Stimulated activated CD4-positive, alpha-beta T cell treated with anti-CD3 and anti-CD28 coated beads, Interleukin-4, amount 100 ng/mL, for 4 hours (primary cell): ENCODE measurements at places on chromosomes 12 and 14.

DNA sequence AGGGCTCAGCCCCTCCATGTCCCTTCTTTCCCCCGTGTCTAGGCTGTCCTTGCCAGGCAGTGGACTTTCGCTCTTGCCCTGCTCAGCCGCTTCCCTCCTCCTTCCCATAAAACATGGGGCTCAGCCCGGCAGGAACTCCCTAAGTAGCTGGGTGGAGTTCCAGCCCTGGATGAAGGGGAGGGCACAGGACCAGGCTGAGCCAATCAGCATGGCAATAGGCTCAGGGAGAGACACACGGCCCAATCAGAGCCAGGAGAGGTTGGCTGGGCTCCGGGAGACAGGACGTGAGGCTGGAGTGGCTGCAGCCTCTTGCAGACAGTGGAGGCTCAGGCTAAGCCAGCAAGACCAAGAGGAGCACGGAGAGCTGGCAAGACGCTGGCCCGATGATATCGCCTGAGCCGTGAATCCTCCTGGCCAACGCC lies 54.3 kb downstream of the GALNT9 start:
- no peak for DNase-seq

- no peak for DNase-seq
Observed at GRCh38 chr12:68573406-68573805, 37.3 kb upstream of the RAP1B start.

- no peak for DNase-seq
Observed at GRCh38 chr12:82788594-82788993, 101.9 kb downstream of the TMTC2 start.

DNA sequence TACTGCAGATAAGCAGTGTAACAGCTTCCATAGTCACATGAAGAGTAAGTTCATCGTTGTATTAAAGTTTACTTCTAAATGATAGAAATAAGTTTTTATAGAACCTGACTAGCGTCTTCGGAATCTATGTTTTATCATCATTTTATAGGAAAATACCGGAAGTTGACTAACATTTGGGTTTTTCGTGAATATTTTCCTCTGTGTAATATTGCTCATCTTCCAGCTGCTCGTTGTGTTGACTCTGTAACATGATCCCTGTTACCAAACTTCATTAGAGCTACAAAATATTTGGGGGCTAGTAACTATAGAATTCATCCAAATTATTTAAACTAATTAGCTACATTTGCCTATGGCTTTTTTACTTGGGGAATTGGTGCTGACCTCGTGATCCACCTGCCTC lies 37.2 kb downstream of the DDX51 start:
- DNase-seq: no peak

DNA sequence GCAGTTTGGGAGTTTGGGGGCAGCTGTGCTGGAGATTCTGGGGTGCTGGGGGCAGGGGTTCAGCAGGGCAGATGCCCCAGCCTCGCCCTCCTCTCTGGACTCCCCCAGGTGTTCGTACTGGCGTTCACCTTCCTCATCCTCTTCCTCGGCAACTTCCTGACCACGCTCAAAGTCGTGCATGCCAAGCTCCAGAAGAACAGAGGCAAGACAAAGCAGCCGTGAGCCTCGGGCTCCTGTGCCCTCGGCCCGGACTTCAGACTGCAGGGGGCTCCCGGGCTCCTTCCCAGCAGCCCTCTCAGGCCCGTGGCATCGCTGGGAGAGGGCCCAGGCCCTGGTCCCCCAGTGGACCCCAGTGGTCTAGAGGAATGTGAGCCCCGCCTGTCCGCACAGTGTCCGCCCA lies 18.0 kb downstream of the RHOF start:
- no peak for DNase-seq

DNA sequence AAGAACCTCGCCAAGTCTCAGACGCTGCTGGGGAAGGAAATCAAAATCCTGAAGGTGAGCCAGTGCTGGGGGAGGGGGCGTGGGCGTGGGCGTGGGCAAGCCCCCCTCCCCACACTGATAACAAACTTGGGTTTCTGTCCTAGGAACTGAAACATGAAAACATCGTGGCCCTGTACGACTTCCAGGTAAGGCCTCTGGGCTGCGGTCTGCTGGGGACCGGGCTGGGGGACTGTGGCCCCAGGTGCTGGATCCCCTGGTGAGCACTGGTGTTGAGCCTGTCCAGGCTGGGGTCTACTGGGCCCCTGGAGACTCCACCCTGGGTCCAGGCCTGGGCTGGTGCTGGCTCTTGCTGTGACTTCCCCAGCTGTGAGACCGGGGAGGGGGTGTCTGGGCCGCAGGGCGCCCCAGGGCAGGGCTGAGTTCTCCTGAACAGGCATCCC lies 1.2 kb downstream of the ULK1 start:
- DNase-seq: peak; percentile 28

- no peak for DNase-seq
Observed at GRCh38 chr12:131402781-131403396, 308.0 kb upstream of the SFSWAP start.

- no peak for DNase-seq
Observed at GRCh38 chr12:116141110-116141832, 136.2 kb downstream of the MED13L start.

DNA sequence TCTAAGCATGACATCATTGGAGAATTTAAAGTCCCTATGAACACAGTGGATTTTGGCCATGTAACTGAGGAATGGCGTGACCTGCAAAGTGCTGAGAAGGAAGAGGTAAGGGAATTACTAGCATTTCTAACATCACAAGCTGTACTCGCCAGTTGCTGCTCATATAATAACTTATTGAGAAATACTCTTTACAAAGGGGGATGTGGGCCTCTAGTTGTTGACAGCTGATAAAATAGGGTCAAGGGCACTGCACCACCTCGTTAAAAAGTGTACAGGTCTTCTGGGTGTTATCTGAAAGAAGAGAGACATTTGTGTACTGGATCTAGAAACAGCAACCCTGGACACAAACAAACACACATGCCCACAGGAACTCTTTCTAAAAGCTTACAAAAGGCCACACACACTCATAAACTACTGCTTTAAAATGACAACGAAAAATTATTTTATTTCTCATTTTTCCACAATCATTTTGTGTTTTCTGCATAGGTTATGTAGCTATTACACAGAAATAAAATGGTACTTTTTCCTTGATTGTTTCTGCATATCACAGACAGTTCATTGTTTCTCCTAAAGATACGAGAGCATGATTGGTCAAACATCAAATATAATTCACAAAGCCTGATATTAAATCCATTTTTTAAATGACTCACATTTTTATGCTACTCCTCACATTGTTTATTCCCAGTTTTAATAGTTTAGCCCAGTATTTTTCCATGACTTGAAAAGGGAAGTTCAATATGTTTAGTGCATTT lies 391.1 kb downstream of the PAWR start:
- no peak for DNase-seq

GRCh38 chr14:21399311-21399870 lies 15.6 kb upstream of the SUPT16H start:
- no peak for DNase-seq

- DNase-seq: no peak
Observed at GRCh38 chr12:38629064-38629463, 276.3 kb downstream of the CPNE8 start.

- no peak for DNase-seq
Observed at GRCh38 chr14:90049390-90049789, 12.4 kb upstream of the KCNK13 start.

DNA sequence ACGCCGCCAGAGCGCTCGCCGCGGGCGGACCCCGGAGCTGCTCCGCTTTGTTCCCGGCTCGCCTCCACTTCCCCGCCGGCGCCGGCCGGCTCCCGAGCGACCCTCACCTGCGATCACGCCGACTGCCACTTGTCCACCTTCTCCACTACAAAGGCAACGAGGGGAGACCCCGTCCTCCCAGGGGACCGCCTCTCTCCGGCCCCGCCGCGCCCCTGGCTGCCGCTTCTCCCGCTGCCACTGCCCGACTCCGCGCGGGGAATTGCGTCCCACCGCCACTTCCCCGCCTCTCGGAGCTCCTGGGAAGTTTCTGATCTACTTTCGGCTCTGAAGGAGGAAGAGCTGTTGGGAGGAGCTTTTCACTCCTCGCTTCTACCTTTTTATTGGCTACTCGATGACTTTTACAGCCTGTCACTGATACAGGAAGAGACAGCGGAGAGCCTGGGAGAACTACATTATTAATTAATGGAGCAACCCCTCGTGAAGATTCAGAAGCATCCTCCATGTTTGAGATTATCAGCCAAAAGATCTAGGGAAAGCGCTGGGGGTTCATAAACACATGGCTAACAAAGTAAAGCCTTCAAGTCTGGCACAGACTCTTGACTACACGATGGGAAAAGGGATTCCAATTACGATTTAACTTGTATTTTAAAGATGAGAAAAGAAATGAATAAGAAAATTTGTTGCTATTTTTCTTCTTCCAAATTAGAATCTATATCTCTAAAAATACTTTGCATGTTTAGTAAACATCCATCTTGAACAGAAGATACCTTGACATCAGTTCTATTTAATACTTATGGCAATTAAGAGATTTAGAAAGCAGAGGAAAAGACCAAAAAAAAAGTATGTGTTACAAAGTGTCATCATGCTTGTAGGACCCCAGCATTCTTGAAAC lies at the start of gene BAZ1A:
TSS of gene BAZ1A (minus strand) at position 330 of the 892 bp plus-strand sequence. CDS start 756 bp downstream, outside the sequence.
- peak; percentile 42 for DNase-seq

- no peak for DNase-seq
Observed at GRCh38 chr12:98894412-98895085, 249.5 kb downstream of the APAF1 start.

- no peak for DNase-seq
Observed at GRCh38 chr12:89392391-89392790, 40.1 kb upstream of the DUSP6 start.

DNA sequence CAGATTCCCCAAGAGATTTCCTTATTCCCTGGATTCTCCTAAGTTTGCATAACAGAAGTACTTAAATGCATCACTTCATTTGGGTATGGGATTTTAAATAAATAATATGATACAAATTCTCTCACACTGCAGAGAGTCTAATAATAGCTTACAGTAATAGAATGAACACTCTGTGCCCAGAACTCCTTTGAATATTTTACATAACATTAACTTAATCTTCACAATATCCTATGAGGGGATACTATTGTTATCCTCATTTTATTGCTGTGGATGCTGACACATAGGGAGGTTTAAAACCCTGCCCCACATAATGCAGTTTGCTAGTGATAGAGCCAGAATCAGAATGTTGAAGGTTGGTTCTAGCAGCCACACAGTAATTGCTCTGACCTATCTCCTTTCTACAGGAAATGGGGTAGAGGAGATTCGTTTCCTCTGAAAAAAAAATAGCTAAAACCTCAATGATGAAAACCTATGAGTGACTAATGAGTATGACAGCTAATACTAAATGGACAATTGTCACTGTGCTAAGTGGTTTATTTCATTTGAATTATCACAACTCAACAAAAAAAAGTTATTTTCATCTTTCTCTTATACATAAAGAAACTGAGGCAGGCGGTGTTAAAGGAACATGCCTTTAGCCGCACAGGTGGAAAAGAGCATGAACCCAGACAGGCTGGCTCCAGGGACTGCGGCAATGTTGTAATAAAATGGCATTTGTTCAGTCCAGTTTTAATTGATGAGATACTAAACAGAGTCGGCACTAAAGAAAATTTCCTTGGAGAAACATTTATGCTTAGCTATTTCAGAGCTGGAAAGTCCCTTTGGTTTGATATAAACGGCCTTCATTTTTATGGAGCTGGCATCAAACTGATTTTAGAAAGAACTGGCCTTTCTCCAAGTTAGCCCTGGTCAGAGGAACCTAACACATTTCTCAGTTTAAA lies 880.9 kb downstream of the NRXN3 start:
- DNase-seq: no peak

DNA sequence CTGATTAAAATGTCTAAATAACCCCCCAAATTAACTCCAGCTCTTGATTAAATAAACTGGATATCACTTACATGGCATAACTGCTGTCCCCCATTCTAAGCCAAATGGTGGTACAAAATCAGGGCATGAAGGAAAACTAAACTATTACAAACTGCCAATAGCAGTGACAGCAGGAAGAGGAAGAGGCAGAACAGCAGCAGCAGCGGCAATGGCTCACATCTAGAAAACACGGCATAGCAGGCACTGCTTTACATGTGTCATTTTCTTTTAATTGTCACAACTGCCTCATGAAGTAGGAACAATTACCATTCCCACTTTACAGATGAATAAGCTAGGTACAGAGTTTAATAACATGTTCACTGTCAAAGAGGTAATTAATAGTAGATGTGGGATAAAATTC lies 92.0 kb downstream of the EPS8 start:
- no peak for DNase-seq

- DNase-seq: no peak
Observed at GRCh38 chr14:33210311-33210710, 271.6 kb downstream of the NPAS3 start.

DNA sequence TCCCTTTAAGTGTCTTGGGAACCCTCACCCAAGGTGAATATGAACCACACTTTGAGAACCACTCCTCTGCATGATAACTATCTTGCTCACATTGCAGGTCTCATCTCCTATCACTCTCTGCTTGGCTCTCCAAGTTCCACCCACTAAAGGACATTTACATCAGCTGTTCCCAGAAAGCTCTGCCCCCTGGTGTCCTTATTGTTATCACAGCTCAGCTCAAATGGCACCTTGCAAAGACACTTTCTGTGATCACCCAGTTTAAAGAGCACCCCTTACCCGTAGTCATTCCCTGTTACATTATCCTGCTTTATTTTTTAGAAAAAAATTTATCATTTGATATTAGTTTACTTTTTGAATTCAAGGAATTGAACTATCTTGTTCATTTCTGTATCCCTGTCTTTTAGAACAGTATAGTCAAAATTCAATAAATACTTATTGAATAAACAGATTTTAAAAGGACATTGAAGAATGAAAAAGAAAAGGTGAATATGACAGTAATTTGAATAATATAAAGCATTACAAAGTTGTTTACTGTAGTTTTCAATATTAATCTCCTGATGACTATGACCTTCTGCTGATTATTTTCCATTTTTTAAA lies 20.5 kb upstream of the GUCY2C start:
- peak; percentile 26 for DNase-seq

DNA sequence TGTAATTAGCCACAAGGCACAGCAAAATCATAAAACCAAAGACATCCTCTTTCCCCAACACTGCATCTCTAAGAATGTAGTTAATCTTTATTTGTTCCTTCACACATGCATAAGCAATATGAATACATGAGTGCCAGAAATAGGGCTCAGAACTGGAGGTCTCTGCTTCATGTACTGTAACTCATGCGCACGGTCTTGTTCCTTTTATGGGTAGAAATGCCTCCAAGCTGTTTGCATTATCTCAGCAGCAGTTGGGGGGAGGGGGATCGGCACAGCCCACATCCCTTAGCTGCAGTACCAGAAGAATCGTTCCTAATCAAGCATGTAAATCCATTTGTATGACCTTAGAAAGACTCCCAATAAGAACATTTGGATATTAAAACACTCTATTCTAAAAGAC lies 20.0 kb downstream of the RHOJ start:
- DNase-seq: no peak

DNA sequence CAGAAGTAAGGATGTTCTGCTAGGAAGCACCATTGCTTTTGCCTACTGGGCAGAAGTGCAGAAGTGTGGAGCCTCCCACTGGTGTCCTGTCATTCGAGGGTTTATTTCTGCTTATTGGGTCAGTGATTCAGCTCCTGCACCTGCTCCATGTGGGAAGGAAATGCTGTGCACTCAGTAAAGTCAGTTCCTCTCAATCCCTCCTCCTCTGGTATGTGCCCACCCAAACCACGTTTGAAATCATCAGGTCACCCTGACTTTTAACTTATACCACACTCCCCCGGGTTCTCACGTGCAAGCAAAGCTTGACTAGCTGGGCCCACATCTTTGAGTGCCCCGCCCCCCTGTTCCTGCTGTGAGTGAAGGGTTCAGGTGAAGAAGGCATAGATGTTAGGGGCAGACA lies 223.7 kb downstream of the CHST11 start:
- no peak for DNase-seq
